ENCODE measurements at places on chromosomes 7 and 10. TPM values are rescaled to one million over a fixed set of nuclear protein-coding genes. Genes with fewer than 3 reads are reported as not detected.

SRGN gene
- 30.0 TPM for total RNA-seq

RBP4 gene
- 0.56 TPM for total RNA-seq

MPP7 gene
- total RNA-seq = 37.4 TPM

DNA sequence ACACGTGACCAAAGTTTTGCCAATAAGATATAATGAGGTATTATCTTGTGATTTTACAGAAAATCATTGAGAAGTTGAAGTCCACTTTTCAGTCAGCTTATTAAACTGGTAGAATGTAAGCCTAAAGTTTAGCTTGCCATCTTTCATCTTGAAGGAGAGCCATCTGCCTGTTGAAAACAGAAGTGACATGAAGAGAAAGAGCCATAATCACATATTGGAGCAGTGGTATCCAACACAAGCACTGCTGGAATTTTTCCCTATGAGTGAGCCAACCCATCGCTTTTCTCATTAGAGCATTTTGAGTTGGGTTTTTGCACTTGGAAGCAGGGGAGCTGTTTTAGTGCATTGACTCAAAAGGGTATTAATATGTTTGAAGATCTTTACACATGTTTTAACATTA is 117.6 kb upstream of the FERD3L start:
- no peaks in the 10 kb centered on the region for H3K27me3 ChIP-seq
- no peak overlapping the region for H3K4me3 ChIP-seq
- no peak for DNase-seq
- H3K27ac ChIP-seq = no peak overlapping the region
- H3K36me3 ChIP-seq = no peaks in the 10 kb centered on the region

DNA sequence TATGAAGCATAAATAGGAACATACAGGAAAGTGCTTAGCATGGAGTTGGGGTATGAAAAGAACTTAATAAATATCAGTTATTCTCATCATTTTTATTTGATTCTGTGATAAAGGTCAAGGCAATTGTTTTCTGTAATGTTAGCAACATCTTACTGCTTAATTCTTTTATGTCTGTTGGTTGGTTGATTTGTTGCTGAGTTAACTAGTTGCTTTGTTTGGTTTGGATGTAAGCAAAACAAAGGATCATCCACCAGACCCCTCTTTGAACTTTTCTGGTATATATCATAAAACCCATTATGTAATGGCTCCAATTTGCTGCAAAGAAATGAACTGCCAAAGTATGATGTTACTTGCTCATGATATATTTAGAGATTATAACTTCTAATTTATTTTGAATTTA is 44.5 kb downstream of the CH25H start:
- no peaks in the 10 kb centered on the region for H3K4me1 ChIP-seq
- H3K27ac ChIP-seq = no peak overlapping the region
- H3K27me3 ChIP-seq = peaks cover 63% of the 10 kb centered on the region
- DNase-seq = no peak

DNA sequence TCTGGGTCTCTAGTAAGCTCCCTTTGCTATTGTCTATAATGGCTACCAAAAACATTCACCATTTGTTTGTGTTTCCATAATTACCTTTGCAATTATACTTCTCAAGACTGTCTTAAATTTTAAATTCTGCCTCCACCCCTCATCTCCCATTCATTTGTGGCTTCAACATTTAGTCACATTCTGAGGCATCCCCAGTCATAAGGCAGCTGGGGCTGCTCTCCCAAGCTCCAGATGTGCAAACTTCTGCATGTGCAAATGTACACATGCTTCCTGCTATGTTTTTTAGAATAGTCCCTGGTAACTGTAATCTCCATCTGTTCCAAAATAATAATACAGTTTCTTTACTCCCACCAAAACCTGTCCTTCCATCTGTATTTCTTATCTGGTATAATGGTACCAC is 97.3 kb downstream of the CDK6 start:
- DNase-seq = no peak
- H3K4me1 ChIP-seq = peaks cover 47% of the 10 kb centered on the region
- H3K36me3 ChIP-seq = peaks cover 13% of the 10 kb centered on the region
- H3K27ac ChIP-seq = no peak overlapping the region
- no peak overlapping the region for H3K4me3 ChIP-seq

DNA sequence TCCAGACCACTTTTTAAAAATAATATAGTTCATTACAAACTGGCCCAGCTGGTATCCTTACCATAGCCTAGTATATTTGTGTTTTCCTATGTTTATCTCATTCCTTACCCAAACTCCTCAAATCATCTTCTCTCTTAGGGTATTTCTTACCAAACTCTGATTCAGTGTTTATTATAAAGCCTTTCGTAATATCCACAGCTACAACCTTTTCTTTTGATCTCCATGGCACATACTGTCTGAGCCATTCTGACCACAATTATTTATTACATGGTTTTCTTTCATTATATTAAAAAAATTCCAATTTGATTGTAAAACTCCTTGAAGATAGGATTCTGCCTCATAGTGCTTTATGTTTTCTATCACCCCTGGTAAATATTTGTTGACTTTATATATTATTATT is 94.2 kb downstream of the LRMDA start:
- H3K36me3 ChIP-seq = no peaks in the 10 kb centered on the region
- H3K4me3 ChIP-seq = no peak overlapping the region
- no peaks in the 10 kb centered on the region for H3K4me1 ChIP-seq
- no peak for DNase-seq
- H3K27ac ChIP-seq = no peak overlapping the region

DNA sequence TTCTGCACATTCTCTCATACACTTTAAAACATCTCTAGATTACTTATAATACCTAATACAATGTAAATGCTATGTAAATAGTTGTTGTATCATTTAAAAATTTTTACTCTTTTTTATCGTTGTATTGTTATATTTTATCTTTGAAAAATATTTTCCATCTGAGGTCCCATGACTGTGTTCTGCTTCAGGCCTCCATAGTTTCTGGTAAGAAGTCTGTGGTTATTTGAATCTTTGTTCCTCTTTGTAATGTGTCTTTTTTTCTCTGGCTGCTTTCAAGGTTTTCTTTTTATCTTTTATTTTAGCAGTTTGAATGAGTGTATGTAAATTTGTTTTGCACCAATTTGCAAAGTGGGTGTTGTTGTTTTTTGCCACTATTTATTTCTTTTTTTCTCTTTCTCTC is 263.1 kb downstream of the RPS24 start:
- H3K4me1 ChIP-seq = no peaks in the 10 kb centered on the region
- no peak overlapping the region for H3K27ac ChIP-seq
- no peak for DNase-seq
- no peak overlapping the region for H3K4me3 ChIP-seq
- H3K36me3 ChIP-seq = peaks cover 2% of the 10 kb centered on the region

All from osteocyte (in vitro differentiated cells).